ENCODE measurements at places on chromosomes 5 and 9.

DNA sequence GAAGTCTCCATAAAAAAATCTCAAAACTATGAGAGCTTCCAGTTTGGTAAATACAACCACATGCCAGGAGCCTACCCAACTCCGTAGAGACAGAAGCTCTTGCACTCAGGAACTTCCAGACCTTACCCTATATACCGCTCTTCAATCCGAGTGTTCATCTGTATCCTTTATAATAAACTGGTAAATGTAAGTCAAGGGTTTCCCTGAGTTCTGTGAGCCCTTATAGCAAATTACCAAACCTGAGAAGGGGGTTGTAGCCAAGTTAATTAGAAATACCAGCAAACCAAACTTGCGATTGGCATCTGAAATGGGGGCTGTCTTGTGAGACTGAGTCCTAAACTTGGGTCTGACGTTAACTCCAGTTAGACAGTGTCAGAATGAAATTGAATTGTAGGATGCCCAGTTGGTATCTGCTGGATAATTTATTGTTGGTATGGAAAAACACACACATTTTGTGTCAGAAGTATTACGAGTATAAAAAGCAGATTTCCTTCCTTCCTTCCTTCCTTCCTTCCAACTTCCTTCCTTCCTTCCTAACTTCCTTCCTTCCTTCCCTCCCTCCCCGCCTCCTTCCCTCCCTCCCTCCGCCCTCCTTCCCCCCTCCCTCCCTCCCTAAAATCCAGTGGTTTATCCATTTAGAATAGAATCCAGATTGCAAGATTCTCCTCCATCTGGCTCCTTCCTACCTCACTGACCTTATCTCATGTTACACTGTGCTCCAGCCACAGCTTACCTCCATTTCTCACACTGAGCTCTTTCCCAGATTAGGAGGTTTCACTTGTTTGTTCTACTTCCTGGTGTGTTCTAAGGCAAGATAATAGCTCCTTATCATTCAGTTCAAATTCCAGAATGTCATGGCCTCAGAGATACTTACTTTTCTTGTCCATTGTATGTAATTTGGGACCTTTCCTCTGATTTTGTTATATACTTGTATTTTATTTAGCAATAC lies 196.7 kb downstream of the WDR70 start:
- DNase-seq = no peak

DNA sequence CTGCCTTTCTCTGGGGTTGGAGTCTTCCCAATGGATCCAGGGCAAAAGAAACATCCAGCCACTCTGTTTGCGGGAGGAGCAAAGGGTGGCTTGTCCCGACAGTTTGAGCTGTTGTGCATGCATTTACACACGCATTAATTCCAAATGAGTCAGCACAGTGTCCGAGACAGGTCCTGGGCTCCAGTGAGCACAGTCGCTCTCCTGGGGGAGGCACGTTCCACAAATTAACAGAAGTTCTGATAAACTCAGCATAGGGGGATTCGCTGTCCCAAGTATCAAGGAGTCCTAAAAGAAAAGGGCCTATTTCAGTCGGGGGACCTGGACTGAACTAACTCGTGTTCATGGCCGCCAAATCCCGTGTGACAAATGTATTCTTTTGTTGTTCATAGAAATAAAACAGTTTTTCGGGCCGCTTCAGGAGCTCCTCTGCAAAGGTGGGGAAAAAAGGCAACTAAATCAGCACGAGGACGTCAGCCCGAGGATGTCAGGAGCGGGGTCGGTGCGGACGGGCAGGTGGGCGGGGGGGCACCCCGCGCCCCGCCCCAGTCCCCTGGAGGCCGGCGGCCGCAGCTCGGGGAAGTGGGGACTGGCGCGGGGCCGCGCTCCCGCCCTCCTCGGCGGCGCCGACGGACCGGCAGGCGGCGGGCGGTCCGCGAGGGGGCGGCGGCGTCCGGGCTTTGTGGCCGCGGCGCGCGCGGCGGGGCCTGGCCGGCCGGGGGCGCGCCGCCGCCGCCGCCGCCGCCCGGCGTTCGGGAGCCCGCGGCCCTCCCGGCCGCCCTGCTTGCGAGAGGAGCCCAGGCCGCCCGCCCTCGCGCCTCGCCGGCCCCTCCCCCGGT lies at the start of gene MSANTD3:
Gene MSANTD3 (plus strand): TSS at position 614 of the 836 bp plus-strand sequence. CDS start 14,796 bp downstream, outside the sequence.
- DNase-seq = peak; percentile 6

- DNase-seq = no peak
These were observed 186.2 kb downstream of the DCP2 start for GRCh38 chr5:113162770-113163169.

- no peak for DNase-seq
These were observed 69.3 kb upstream of the CDK20 start for GRCh38 chr9:88043647-88044046.

DNA sequence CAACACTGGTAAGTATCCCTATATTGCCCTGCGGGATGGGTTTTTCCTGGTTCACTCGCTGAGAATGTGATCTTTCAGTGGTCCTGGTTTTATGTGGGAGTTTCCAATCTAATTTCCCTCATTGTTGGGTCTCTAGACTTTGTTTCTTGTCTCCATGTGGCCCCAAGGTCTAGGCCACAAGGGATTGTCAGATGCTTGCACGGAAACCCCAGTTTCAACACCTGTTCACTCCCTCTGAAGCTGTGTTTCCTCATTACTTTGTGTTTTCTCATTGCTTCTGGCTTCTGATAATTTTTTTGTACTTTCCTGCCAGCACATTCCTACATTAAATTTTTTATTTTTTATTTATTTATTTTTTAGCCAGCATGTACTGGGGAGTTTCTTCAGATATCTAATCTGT lies 191.5 kb downstream of the TTLL11 start:
- DNase-seq = no peak

DNA sequence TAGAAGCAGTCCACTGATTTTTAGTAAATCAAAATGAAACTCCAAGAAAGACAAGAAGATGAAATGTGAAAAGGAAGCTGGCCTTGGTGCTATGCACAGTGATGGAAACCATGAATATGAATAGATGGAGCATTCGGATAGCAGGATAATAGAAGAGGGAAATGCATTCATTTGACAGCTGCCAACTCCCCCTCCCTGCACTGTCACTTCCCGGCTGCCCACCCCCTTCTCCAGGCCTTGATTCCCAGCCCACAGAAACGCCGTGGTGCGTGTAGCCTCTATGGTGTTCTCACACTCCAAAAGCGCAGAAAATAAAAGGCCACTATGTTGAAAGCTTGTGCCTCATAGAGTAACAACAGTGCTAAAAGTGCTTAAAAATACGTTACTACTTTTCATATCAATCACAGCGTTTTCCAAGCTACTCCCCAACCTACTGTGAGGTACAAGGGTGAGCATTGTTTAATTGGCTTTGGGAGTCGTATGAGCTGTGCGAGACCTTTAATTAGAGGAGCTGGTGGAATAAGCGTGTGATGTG lies 26.1 kb upstream of the IFNK start:
- DNase-seq = no peak

- no peak for DNase-seq
These were observed 136.0 kb upstream of the EFNA5 start for GRCh38 chr5:107806705-107807104.

DNA sequence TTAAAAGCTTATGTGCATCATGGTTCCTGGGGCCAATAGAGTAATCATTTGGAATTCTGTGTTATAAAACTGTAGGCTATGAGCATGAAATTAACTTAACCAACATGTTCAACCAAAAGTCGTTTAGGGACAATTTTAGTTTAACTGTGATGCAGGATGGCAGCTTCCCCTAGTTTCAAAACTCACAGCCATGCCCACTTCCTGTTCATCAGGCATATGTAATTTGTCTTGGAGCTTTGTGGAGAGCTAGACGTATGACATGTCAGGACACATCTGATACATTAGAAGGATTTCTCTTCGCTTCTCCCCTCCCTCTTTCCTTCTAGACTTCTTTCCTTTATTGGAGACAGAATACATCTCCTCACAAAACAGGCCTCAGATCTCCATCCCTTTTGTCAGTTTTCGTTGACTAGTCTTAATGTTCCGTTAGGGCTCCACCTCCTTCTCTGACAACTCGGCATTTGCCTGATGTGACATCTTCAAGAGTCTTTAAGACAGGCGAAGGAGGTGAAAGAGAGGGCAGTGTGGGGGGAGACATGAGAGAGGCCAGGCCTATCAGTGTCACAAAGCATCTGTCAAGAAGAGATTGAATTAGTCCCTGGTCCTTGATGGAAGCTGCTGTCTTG lies 176.0 kb downstream of the MSX2 start:
- DNase-seq = no peak

- DNase-seq = peak; percentile 31
These were observed 117.0 kb downstream of the TRPM6 start for GRCh38 chr9:74770508-74771261.

- no peak for DNase-seq
These were observed 36.3 kb downstream of the ADAMTS19 start for GRCh38 chr5:129496421-129496820.

DNA sequence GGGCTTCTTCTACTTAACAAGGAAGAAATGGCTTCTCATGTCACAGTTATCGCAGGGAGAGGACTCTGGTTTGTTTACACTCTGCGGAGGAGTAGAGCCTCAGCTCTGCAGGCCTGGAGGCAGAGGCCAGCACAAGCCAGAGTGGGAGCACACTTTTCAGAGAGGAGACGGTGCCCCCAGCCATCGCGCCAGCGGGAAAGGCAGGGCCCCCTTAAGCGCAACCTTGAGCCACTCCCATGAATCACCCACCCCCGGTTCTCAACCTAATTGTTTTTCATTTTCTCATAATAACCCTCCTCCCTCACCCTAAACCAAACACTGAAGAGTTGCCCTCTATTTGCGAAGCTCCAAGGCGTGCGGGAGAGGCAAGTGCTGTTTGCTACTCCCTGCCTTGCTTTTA lies 208.4 kb upstream of the TBCA start:
- no peak for DNase-seq

DNA sequence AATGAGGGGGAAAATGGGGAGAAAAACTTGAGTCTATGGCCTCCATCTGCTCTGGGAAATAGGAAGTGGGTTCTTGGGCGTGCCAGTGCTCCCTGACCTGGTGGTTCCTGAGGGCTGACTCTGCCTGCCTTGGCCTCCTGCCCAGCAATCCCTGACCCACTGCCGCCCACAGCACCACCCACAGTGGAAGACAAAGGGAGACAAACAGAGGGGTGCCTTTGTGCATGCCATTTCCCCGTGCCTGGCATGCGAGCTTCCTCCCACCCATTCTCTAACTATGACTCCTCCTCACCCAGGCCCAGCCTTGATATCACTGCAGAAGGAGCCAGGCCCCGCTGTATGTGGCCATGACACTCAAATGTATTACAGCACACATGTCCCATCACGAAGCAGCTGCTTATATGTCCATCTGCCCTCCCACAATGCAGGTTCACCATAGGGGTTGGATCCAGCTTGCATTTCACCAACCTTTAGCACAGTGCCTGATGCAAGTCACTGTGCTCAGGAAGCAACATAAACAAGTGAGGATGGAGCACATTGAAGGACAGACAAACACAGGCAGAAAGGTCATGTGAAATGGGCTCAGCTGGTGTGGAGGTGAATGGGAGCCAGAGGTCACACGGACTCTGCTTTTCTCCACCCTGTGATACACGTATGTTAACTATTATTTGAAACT lies 84.4 kb downstream of the ADRB2 start:
- no peak for DNase-seq

DNA sequence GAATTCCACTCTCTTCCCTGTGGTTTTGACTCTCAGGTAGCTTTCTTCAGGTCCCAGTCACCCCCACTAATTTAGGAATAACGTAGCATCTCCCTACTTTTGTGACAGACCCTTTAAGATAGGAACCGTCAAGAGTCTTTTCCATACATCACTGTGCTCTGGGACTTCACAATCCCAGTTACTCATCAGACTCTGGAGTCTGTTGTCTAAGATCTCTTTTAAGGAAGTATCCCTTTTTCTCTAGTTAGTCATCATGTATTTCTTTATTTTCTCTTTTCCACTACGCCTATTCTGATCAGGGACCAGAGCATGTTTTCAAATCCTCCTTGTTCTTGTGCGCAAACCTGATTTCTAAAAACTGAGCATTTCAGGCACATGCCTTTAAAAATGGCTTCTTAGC lies 143.0 kb downstream of the GOLPH3 start:
- no peak for DNase-seq

- DNase-seq = no peak
These were observed 156.2 kb downstream of the RAB3C start for GRCh38 chr5:58739051-58739450.

DNA sequence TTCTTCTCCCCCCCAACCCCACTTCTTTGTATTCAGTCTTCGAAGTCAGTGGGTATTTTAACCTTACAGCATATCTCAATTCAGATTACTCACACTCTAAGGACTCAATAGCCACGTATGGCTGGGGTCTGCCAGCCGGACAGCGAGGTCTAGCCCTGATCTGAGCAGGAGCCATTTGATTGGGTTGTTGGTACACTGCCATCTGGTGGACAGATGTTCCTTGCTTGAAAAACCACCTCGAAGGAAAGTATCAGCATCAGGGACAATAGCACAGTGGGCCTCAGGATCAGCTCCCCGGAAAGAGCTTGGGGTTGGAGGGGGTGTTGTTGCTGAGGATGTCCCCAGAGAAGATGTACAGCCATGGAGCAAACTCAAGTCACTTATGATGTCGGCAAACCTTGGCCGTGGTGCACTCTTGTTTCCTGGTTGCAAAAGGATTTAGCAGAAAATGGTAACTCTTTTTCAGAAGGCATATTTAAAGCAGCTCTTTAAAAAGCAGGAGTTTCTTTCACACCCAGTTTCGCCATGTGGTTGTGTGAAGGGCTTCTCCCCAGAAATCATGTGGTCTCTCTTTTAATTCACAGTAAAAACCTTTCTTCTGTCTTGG lies 31.7 kb upstream of the KCNMB1 start:
- DNase-seq = peak; percentile 11

DNA sequence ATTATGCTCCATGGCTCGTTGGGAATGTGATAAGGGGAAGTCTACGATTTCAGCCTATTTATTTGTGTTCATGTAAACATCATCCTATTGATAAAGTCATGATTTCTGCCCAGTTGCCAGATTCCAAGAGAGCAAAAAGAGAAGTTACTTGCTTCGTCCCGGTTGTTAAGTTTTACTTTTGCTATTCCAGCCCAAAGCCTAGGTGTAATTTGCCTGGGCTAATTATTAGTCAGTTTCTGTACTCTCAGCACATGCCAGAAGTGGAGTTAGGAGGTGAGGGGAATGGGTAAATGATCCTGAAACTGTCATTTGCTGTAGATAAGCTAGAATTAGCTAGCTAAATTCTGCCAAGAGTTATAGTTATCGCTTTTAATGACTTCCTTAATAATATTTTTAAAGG lies 4.5 kb upstream of the ANKH start:
- no peak for DNase-seq

GRCh38 chr5:58944221-58944620 lies 361.3 kb downstream of the RAB3C start:
- no peak for DNase-seq

- DNase-seq = no peak
These were observed 824.0 kb upstream of the ARRDC3 start for GRCh38 chr5:92207151-92207550.

DNA sequence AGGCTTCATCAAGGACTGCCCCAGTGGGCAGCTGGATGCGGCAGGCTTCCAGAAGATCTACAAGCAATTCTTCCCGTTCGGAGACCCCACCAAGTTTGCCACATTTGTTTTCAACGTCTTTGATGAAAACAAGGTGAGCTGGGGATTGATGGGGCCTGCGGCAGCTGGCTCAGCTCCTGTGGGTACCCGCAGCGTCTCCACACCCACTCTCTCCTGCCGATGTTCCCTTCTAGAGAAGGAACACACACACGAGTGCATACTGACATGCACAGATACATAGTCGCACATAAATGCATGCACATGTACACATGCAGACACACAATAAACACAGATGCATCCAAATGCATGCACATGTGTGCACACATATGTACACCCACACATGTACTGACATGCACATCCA lies 45.6 kb downstream of the NCS1 start:
- no peak for DNase-seq

- DNase-seq = no peak
These were observed 303.1 kb upstream of the PTGER4 start for GRCh38 chr5:40376566-40376965.

All from stimulated activated CD4-positive, alpha-beta T cell treated with anti-CD3 and anti-CD28 coated beads, TNF-alpha, amount 100 ng/mL, for 48 hours (primary cell).